ENCODE measurements at places on chromosomes 7 and 10.

- no peak for ATAC-seq
- H3K36me3 ChIP-seq, result no peaks in the 10 kb centered on the region
- peaks cover 32% of the 10 kb centered on the region for H3K27me3 ChIP-seq
- no peaks in the 10 kb centered on the region for H3K4me1 ChIP-seq
- H3K4me3 ChIP-seq, result no peak overlapping the region
These were observed 159.7 kb downstream of the CCDC3 start for GRCh38 chr10:12841826-12842225.

DNA sequence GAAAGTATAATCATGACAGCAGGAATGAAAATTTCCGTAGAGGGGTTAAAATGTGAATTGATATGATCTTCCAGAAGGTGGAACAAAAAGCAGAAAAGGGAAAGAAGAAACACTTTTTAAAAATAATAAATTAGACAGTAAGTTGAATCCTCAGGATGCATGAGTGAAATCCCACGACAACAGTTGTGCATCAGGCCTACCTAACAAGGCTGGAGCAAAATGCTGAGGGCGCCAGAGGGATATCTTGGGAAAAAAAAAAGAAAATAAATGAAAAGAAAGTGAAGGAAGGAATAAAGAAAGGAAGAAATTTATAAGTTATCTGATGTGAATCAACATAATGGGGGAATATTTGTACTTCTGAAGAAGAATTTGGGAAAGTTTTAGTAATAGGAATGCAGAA is 13.0 kb upstream of the HUS1 start:
- no peaks in the 10 kb centered on the region for H3K27me3 ChIP-seq
- peak overlapping the region; percentile 85 for H3K4me3 ChIP-seq
- no peak for ATAC-seq
- peak overlapping the region; percentile 75 for H3K27ac ChIP-seq

GRCh38 chr7:22546769-22547168 is 46.8 kb upstream of the STEAP1B start:
- H3K27ac ChIP-seq, result no peak overlapping the region
- H3K27me3 ChIP-seq, result peaks cover 15% of the 10 kb centered on the region
- H3K4me3 ChIP-seq, result no peak overlapping the region
- no peaks in the 10 kb centered on the region for H3K36me3 ChIP-seq
- no peak for ATAC-seq
- H3K4me1 ChIP-seq, result peaks cover 26% of the 10 kb centered on the region

- H3K27ac ChIP-seq, result no peak overlapping the region
- no peak overlapping the region for H3K4me3 ChIP-seq
- H3K27me3 ChIP-seq, result peaks cover 48% of the 10 kb centered on the region
- no peaks in the 10 kb centered on the region for H3K4me1 ChIP-seq
- ATAC-seq, result no peak
These were observed 32.1 kb downstream of the HIF1AN start for GRCh38 chr10:100567826-100568225.

GRCh38 chr10:5526691-5527331 is 2.0 kb downstream of the CALML3 start:
- ATAC-seq, result no peak
- H3K27ac ChIP-seq, result no peak overlapping the region
- H3K27me3 ChIP-seq, result peaks cover 53% of the 10 kb centered on the region
- H3K4me1 ChIP-seq, result no peaks in the 10 kb centered on the region
- H3K36me3 ChIP-seq, result no peaks in the 10 kb centered on the region

- peaks cover 27% of the 10 kb centered on the region for H3K36me3 ChIP-seq
- peaks cover 10% of the 10 kb centered on the region for H3K4me1 ChIP-seq
- H3K4me3 ChIP-seq, result no peak overlapping the region
- no peak for ATAC-seq
These were observed 6.2 kb downstream of the ZYX start for GRCh38 chr7:143387156-143387975.

- H3K4me3 ChIP-seq, result no peak overlapping the region
- no peaks in the 10 kb centered on the region for H3K4me1 ChIP-seq
- no peak for ATAC-seq
- no peaks in the 10 kb centered on the region for H3K36me3 ChIP-seq
- no peak overlapping the region for H3K27ac ChIP-seq
These were observed 13.6 kb upstream of the STAMBPL1 start for GRCh38 chr10:88866454-88866853.

- H3K27ac ChIP-seq, result no peak overlapping the region
- no peak overlapping the region for H3K4me3 ChIP-seq
- no peaks in the 10 kb centered on the region for H3K36me3 ChIP-seq
- no peaks in the 10 kb centered on the region for H3K4me1 ChIP-seq
- no peak for ATAC-seq
- H3K27me3 ChIP-seq, result peaks cover 35% of the 10 kb centered on the region
These were observed 114.5 kb upstream of the CDCA7L start for GRCh38 chr7:22060197-22060596.
